ENCODE measurements at places on chromosomes 12 and 14.

DNA sequence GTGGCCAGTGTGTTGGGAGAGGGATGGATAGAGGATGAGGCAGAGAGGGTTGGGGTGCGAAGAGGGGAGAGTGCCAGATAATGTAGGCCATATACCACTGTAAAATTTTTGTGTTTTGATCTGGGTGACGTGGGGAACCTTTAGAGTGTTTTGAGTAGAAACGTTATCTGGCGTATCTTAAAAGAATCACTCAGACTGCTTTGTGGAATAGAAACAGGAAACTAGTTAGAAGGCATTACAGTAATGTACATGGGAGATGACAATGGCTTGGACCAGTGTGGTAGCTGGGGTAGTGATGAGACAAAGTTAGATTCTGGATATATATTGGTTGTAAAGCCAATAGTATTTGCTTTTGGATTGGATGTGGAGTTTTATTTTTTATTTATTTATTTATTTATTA lies 20.6 kb downstream of the ATF1 start:
- DNase-seq, result no peak

DNA sequence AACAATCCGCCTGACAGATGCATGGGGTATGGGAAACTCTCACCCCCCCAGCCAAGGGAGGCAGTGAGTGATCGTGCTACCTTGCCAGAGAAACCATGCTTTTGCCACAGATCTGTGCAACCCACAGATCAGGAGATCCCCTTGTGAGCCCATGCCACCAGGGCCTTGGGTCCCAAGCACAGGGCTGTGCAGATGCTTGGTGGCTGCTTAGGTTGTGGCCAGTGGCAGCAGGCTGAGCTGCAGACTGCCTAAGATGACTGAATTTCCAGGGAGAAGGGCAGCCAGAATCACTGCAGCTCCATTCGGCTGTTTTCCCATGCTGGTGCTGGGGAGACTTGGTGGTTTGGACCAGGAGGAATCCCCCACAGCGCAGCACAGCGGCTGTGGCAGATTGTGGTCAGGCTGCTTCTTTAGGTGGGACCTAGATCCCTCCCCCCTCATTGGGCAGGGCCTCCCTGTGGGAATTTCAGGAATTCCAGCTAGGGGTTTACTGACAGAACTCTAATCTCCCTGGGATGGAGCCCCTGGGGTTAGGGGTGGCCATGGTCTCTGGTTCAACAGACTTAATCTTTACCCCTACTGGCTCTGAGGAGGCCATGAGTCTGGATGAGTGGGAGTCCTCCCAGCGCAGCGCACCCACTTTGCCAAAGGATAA lies 264.6 kb upstream of the DAAM1 start:
- no peak for DNase-seq

- no peak for DNase-seq
These were observed 284.1 kb downstream of the BTG1 start for GRCh38 chr12:91861554-91861953.

GRCh38 chr14:31239741-31240140 lies 32.1 kb upstream of the HECTD1 start:
- DNase-seq, result no peak

DNA sequence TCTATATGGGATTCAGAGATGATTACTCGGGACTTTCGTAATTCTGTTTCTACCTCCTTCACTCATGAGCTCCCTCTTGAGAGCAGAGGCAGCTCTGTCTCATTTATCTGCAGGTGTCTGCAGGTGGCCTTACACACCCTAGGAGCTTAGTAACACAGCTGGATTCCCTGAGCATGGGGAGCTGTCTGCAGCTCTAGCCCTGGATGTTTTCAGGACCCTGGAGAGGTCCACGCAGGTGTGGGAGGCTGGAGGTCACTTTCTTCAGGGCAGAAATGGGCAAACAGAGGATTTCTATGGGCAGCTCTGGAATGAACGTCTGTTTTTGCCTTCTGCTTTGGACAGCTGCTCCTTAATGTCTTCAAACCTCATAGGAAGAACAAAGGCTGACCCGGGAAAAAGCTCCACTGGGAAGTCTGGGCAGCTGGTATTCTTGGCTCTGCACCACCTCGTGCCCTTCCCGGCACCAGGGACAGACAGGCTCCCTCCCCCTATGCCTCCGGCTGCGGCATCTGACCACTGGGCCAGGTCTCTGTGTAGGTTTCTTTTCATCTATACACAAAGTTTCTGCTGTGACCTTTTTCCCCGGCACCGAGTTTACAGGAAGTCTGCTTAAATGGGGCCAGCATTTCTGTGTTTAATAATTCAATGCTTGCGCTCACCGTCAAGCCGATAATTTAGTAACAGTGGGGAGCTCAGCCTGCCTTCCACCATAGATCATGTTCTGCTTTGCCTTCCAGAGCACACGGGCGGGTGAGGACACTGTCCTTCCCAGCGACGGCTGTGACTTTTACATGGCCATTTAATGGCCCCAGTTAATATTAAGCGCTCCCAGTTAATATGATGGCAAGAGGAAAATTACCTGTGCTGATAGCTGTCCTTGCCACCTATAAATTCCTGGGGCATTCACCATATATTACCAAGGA lies 320.2 kb upstream of the SFSWAP start:
- DNase-seq, result no peak

- DNase-seq, result no peak
These were observed 40.2 kb upstream of the CCDC196 start for GRCh38 chr14:66445936-66446335.

DNA sequence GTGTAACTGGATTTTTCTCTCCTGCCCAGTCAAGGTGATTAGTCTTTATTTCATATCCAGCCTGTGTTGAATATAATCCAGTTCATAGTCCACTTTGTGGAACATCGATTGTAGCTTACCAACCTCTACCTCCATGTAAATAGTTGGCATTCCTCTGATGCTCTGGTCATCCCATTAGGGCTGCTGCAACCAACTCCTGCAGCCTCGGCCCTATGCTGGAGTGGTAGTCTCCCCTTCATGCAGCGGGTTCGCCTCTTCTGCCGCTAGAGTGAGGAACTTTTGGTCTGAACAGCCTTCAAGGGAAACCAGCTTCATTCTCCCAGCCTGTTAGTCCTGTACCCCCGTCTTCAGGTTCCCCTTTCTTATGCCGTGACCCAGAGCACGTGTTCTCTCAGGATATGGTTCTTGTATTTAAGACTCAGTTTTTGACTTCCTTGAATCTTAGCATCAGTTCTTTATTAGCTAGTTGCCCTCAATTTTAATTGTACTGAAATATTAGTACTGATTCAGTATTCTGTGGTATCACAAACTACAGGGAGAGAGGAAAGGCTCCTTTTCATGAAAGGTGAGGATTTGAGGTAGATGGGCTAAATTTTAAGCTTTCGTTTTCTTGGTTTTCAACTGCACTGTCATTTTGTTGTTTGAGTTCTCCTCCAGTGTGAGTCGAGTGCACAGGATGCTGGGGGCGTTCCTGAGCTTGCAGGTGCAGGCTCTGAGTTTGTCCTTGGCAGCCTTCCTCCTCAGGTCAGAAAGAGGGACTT lies 33.2 kb downstream of the ZNF664 start:
- no peak for DNase-seq

DNA sequence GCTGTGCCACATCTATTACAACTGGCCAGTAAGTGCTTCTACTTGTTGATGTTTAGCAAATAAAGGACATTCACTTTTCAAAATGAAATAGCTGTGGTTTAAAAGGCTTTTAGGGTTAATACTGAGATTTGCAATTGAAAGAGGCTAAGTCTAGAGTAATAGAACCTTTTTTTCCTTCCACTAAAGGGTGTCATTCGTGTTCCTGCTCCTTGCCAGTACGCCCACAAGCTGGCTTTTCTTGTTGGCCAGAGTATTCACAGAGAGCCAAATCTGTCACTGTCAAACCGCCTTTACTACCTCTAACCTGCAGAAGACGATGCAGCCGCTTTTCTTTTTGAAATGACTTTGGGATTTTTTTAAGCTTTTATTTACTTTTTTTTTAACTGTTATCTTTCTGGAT lies 33.6 kb downstream of the PIWIL1 start:
- no peak for DNase-seq

DNA sequence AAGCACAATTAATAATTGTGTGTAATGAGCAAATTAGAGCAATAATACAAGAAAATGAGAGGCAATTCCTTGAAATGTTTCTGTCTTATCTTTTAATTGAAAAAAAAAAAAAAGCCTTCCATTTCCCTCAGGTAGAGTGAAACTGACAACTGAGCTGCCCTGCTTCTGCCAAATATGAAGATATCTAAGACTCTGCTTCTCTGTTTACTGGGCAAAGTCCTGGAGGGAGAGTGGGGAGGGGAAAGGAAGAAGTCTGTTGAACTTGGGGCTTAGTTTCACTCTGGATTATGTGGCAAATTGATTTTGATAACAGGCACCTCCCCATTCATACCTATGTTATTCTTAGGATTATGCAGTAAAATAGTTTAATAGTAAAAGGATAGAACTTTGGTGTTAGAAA lies 364.9 kb downstream of the NRXN3 start:
- no peak for DNase-seq

- no peak for DNase-seq
These were observed 466.0 kb downstream of the RAD51B start for GRCh38 chr14:68285421-68286179.

DNA sequence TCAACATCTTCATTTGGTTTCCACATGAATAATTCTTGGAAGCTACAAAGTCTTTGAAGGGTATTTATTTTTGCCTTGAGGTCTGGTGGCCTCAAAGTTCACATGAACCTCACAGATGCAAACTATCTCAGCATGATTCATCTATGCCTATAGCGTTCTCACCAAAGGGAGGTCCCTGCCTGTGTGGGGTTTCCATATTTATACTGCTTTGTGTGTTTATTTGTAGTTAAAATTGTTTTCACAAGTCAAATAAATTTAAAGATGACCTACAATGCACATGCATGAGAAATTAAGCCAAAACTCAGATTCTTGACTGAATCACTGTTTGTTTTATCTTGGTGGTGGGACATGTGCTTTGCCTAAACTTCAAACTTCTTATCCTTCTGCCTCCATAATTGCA lies 176.7 kb downstream of the PPM1H start:
- DNase-seq, result peak; percentile 52

DNA sequence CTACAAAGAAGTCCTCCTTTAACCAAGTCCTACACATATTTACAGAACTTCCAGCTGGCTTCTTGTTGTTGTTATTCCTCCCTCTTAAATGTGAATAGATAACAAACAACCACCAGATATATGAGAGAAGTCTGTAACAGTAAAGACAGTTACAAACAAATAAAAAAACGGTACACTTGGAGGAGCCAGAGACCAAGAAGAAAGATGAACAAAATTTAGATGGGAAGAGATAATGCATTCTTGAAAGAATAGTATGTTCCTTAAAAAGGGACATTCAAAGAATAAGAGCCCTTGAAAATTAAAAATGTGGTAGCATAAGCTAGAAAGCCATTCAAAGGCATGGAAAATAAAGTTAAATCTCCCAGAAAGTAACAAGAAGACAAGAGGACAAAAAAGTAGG lies 25.9 kb downstream of the SLCO1A2 start:
- DNase-seq, result no peak

DNA sequence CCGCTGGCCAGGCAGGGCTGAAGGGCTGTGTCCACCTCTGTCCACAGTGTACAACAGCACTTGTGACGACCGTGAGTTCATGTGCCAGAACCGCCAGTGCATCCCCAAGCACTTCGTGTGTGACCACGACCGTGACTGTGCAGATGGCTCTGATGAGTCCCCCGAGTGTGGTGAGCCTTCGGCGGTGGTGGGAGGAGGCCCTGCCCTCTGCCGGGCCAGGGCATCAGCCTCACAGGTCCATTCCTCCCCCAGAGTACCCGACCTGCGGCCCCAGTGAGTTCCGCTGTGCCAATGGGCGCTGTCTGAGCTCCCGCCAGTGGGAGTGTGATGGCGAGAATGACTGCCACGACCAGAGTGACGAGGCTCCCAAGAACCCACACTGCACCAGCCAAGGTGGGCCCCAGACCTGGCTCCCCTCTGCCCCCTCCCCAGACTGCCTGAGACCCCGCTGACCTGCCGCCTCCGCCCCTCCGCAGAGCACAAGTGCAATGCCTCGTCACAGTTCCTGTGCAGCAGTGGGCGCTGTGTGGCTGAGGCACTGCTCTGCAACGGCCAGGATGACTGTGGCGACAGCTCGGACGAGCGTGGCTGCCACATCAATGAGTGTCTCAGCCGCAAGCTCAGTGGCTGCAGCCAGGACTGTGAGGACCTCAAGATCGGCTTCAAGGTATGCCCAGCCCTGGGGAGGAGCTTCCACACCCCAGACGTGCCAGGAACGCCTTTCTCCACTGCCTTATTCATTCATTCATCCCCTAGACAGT lies 20.8 kb upstream of the NXPH4 start:
- no peak for DNase-seq

DNA sequence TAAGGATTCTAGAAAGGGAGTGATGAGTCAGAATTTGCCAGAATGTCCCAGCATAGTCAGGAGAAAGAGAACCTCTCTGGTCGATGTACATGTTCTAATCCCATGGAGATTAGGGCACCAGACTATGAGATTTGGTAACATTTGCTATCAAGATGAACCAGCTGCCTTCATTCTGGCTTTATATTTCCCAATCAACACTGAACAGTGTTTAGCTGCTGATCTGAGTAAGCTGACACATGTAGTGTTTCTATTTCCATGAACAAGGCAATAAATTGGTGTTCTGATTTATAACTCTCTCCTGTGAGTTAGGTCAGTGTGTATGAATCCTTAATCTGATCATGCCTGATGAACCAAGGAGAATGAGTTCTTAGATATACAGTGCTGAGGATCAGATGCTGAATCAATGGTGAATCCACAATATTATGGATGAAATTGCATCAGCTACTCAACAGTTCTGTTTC lies 158.0 kb upstream of the AMIGO2 start:
- no peak for DNase-seq

DNA sequence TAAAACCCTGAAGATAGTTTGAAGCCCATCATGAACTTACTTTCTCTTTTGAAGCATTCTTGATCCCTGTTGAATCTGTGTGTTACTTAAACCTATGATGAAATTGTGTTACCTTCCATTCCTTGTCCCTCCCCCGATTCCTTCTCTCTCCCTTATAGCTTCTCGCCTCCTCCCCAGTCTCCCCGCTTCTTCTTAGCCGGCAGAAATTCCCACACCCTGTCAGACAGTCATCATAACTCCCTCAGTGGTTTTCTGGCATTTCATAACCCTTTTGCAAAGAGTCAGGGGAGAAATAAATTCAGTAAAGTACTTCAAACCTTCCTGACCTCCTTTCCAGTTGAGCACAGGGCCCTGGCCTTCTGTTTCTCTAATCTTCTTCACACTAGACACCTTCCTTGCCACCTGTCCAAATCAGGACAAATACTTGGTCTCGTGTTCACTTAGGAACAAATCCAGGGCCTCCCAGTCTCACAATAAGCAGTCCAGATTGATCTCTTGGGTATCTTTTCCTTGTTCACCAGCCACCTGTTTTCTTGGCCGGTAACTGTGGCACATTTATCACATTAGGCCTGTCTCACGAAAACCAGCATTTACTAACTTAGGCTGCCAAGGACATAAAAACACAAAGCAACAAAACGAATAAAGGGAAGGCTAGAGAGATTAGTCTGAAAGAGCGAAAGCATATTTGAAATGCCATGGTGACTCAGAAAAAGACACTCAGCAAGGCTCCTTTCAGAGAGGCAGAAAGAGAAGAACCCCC lies 355.9 kb downstream of the TMTC2 start:
- no peak for DNase-seq

DNA sequence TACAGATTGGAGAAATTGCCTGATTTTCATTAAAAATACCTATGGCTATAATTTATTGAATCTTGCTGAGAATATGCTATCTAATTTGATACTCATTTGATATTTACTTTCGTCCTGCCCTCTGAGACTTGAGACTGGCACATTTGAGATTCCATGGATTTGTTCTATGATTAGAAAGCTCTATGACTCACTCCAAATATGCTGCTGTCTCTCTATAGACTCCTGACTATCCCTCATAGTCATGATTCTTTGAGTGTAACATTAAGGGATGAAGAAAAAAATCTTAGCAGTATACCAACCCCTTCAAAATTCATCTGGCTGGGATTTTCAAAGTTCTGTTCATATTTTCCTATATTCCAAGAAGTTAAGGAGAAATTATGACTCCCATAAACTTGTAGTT lies 191.9 kb downstream of the LRIG3 start:
- DNase-seq, result no peak

Measured in lung microvascular endothelial cell (primary cell).